ENCODE measurements at places on chromosomes 4 and X.

DNA sequence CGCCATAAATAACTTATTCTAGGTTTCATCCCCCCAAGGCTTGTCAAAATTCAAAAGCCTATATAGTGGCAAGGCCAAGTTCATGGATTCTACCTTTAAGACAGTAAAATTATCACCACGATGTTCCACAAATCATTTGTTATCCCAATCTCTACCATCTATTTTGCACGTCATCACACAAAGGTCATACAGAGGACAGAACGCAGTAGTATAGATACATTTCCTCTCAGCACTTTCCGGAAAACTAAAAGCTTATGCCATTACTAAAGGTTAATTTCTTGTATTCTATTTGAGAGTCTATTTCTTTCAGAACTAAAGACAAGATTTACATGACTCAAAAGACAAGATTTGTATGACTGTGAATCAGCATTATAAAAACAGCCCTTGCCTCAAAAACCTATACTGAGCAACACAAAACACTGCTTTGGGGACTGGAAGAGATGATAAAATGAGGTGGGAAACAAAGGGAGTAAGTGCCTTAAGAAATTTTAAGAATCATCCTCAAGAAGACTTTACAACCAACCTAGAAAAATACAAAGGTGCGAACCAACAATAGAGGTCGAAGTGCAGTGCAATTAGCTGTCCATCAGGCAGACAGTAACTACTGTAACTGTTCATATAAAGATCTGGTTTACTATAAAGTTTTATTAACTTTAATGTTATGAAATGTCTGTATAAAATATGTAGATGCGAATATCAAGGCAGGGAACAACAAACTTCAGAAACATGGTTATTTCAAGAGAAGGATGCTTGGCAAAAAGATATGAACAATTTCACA, 7.6 kb downstream of the UBE2D3 start:
- DNase-seq = no peak

DNA sequence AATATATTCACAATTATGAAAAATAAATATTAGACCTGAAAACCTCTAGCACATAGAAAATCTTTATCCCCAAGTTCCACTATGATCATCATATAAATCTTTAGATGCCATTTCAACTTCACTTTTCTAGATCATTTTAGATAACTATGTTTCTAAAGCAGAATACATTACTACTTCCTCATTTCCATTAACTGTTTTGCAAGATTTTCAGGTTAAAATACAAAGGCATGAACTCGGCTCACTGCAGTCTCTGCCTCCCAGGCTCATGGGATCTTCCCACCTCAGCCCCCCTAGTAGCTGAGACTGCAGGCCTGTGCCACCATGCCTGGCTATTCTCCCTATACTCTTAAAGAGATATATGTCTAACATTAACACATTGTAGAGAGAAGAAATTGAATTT, 1365.9 kb upstream of the AGA start:
- no peak for DNase-seq

DNA sequence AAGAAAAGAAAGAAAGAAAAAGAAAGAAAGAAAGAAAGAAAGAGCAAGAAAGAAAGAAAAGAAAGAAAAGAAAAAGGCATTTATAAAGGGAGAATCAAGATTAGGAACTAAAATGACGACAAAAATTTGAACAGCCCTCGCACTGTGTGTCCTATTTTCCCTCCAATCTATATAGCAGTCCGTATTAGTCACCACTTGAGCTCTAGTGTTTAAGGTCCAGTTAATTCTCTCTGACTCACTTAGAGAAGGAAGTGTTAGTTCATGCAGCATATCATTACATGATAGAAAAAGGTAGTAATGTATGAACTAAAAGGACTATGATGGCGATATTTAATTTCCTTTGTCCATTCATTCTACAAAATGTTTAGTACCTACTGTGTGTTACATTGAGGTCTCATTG, 122.7 kb downstream of the CBLL2 start:
- DNase-seq = no peak

GRCh38 chr4:155900381-155900780, 3.1 kb upstream of the TDO2 start:
- no peak for DNase-seq

DNA sequence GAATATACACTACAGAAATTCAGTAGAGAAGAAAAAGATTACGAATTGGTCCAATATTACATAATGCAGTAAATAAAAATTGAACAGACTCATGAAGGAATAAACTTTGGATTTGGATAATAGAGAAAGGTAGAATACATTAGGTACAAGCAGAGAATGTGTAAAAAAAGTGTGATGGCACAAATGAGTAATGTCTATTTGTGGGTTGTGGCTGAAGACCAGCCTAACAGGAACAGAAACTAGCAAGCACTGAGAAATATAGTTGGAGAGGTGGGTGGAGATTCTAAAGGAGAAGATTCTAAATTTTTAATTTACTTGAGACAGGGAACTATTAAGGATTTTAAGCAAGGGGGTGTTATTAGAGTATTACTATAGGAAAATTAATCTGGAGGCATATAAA, 15.2 kb upstream of the CLOCK start:
- DNase-seq = no peak

DNA sequence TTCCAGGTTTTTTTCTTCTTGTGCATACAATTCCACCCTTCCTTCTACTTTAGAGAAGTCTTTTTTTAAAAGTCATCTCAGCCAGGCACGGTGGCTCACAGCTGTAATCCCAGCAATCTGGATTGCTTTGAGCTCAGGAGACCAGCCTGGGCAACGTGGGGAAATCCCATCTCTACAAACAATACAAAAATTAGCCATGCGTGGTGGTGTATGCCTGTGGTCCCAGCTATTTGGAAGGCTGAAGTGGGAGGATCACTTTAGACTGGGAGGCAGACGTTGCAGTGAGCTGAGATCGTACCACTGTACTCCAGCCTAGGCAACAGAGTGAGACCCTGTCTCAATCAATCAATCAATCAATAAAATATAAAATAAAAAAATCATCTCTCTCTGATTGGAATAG, 14.8 kb downstream of the ELOVL6 start:
- no peak for DNase-seq

GRCh38 chr4:6225469-6225868, 25.1 kb upstream of the JAKMIP1 start:
- peak; percentile 67 for DNase-seq

DNA sequence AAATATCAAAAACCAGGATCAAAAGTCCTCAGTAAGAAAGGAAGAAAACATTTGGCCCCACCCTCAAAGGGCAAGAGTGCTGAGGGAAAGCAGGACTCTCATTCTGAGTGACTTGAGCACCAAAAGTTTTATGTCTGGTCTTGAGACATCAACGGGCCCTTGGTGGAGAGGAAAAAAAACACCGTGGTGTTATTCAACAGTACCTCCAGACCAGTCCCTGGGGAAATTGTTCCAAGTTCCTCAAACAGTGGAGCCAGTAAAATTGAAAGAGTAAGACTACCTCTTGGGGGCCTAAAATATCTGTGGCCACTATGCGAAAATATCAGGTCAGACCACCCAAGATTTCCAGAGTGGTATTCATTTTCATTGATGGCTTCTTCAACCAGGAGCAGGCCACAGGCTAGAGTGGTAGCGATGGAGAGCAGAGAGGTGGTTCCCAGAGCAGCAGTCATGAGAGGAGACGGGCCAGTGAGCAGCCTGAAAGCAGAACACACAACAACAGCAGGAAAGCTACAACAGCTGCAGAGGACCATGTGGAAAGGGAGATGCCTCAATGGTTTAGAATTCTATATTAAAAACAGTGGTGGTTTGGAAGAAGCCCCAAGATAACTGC, 63.7 kb upstream of the RPL34 start:
- DNase-seq = no peak

DNA sequence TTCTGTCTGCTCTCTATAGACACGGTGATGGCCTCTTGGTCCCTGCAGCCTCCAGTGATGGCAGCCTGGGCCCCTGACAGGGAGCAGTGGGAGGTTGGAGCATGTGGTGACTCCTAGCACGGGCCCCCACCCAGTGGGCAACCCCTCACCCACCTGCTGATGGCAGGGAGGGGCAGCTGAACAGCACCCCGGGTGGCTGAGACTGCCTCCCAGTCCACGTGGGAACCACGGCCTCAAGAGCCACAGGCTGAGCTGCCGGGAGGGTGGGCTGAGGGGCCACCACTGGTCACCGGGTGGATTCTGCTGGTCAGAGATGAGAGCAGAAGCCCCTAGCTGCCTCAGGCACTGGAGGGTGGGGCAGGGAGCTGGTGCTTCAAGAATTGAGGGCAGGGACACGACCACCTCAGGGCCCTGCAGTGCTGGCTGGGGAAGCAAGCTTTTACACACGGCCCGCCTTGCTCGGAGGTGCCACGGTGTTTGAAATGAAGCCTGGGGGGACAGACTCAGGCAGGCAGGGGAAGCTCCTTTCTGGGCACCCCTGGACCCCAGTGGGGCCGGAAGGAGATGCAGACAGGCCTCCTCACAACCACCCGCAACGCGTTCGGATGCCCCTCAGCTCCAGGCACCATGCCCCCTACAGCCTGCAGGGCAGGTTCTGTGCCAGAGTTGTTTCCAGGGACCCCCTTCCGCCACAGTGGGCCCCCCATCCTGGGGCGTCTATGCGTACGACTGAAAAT, 6.3 kb upstream of the HAUS3 start:
- no peak for DNase-seq

GRCh38 chrX:97639526-97639925, 755.8 kb downstream of the RPA4 start:
- DNase-seq = no peak

- no peak for DNase-seq
Measured at GRCh38 chr4:95516528-95517017, 32.2 kb downstream of the UNC5C start.

GRCh38 chr4:12889054-12889453, 595.1 kb downstream of the RAB28 start:
- no peak for DNase-seq

DNA sequence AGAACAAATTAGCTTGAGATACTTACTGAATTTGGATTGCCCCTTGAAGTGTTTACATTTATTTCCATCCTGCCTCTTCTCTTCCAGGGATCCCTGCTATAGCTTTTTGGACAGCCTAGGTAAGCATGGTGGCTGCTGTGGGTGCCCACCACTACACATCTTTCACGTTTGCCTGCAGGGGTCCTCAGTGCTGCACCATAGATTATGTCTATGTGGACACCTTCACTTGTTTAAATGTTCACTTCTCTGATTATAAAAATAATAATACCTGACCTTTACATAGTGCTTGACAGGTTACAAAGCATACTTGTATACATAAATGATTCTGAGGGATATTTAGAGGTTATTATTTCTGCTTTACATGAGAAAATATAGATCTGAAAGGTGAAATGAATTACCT, 67.9 kb upstream of the SLC4A4 start:
- peak; percentile 63 for DNase-seq

DNA sequence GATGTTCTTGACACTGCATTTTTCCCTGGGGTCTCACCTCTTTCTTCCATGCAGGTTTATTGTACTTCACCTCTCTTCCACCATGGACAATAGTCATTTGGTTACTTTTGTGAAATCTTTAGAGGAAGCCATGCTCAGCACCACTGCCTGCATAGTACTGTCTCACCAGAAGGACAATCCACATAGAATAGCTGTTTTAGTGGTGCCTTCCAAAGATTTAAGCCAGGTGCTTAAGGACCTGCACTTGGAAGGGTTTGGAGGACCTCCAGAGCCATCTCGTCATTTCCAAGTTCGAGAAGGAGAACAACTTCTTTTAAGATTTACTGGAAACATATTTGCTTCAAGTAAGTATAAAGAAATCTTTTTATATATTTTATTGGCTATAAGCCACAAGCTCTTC, 26.7 kb downstream of the DTHD1 start:
- no peak for DNase-seq

- no peak for DNase-seq
Measured at GRCh38 chrX:150370589-150371312, 7.6 kb downstream of the MAMLD1 start.

GRCh38 chrX:31071725-31072124, at the start of gene FTHL17:
FTHL17 (minus strand) TSS chrX:31072041; CDS start chrX:31071953, 88 bp downstream.
- no peak for DNase-seq

DNA sequence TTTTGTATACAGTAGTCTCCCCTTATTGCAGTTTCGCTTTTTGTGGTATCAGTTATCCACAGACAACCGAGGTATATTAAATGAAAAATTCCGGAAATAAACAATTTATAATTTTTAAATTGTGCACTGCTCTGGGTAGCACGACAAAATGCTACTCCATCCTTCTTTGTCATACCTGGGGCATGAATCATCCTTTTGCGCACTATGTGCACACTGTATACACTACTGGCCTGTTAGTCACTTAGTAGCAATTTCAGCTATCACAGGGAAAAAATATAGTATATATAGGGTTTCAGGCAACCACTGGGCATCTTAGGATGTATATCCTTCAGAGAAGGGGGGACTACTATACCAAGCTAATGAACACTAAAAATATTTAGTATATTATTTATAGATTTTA, 198.8 kb upstream of the FAT4 start:
- no peak for DNase-seq

GRCh38 chr4:26860922-26861433, 337 bp downstream of the STIM2 start:
- DNase-seq = peak; percentile 59

DNA sequence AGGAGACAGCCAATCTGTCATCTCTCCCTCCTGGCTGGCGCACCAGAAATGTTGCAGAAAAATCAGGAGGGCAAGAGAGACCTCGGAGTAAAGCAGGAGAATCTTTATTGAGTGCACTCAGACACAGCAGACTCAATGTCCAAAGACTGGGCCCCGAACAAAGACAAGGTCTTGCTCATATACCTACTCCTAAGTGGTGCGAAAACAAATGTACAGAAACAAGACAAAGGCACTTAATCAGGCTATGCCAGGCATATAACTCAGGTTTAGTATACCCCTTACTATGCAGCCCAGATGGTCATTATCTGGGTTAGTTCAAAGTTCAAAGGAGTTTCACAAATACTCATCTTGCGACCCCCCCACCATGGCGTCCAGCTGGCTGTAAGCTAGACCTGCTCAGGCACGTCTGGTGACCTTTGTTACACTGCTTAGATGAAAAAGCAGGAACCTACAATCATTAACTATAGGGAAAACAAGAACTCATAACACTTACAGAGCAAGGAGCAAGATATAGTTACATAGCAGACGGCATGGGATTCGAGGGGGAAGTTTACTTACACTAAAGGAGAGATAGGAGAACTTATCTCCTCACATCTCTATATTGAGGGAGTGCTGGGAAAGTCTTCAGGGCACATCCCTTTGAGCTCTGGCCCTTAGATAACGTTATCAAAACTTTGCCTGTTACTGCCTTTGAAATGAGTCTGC, 27.5 kb downstream of the SULT1E1 start:
- no peak for DNase-seq

DNA sequence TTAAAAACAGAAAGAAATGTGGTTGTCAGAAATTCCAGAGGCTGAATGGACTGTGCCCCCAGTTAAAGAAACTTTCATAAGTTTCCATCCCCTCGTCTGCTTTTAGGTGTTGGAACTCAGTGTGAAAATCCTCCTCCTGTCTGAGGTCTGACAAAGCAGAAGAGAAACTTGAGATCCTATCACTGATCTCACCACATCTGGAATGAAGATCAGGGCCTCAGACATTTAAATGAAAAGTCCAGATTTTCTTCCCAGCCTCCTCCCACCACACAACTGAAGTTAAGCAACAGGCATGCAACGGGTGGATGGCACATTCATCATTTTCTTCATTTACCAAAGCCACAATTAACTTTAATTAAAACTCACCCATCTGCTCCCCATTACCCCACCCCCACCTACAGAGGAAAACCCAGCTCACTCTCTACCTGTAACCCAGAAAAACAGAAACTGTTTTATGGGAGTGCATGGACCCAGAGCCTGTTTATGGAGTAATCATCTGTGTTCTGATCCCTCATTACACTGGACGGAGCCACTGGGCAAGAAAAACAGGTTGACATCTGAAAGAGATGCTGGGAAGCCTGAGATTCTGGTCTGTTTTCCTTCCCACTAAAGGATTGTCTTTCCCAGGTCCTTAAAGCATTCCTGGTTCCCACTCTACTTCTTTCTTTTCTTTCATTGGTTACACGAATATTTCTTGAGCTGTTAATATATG, 58.1 kb upstream of the HOPX start:
- no peak for DNase-seq

Measured in endothelial cell (in vitro differentiated cells).